Activated CD4-positive, alpha-beta memory T cell treated with anti-CD3 and anti-CD28 coated beads for 36 hours (primary cell): ENCODE measurements at places on chromosomes 6 and 20.

- DNase-seq = no peak
Measured at GRCh38 chr6:53023323-53023722, 28.2 kb upstream of the GSTA4 start.

DNA sequence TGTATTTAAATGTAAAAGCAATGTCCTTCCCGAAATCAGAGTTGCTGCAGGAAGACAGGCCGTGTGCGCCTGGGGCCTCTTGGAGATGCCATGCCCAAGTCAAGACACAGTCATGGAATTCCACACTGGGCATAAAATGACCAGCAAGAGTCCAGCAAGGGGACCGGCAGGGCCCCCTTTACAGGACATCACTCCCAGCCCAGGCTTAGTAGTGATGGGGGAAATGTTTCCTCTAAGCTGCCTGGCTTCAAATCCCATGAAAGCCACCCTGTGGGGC, 1.9 kb upstream of the PPP1R3G start:
- no peak for DNase-seq

GRCh38 chr6:102488729-102489128, 1095.2 kb downstream of the GRIK2 start:
- no peak for DNase-seq

GRCh38 chr6:34673064-34673463, 23.5 kb downstream of the ILRUN start:
- DNase-seq = no peak

DNA sequence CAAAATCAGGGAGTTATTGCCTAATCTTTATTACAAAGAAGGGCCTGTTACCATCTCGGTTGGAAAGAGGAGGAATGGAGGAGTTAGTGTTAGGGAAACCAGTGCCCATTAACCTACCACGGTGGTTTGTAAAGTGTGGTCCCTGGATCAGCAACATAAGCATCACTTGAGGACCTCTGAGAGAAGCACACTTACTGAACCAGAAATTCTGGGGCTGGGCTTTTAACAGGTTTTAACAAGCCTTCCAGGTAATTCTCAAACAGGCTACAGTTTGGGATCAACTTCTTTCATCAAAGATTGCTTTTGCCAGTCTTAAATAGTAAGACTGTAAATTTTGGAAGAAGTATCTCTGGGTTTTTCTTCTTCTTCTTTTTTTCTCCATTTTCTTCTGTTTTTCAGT, 329.5 kb upstream of the JAG1 start:
- no peak for DNase-seq

DNA sequence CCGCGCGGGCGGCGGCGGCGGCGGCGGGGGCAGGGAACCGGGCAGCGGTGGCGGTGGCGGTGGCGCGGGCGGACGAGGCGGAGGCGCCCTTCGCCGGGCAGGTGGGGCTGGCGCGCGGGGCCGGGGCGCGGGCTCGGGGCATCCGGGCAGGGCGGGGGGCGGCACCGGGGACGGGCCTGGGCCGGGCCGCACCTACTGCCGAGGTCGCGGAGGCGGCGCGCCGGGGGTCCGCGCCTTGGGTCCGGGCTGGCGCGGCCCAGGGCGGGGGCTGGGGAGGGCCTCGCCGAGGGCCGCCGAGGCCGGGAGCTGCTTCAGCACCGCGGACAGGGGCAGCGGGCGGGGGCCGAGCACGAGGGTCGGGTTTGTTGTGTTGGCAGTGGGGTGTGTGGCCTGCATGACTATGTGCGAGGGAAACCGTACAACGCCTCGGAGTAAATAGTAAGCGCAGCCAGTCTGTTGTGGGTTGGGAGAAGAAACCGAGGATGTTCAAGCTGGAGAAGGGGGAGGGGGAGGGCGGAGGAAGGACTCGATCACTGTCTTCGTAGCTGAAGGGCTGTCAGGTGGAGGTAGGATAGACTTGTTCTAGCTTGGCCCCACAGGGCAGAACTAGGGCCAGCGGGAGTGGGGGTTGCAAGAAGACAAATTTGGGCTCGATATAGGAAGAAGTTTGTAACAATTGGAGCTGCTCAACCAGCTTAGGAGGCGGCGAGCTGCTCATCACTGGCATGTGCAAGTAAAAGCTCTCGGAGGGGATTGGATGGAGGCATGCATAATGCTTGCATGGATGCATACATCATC, 593 bp downstream of the MMP24 start:
- DNase-seq = peak; percentile 65

DNA sequence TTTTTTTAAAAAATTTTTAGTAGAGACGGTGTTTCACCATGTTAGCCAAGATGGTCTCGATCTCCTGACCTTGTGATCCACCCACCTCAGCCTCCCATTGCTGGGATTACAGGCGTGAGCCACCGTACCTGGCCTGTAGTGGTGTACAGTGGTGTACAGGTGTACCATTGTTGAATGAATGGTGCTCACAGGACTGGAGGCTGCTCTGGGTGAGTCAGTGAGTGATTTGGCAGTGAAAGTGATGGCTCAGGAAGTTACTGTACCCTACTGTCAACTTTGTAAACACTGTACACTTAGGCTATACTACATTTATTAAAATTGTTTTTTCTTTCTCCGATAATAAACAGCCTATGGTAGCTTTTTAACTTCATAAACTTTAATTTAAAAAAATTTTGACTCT, 122.8 kb upstream of the EEF1E1 start:
- DNase-seq = no peak

GRCh38 chr6:169825558-169826225, 74.3 kb downstream of the ERMARD start:
- no peak for DNase-seq

- DNase-seq = no peak
Measured at GRCh38 chr6:40894962-40895799, 143.8 kb downstream of the UNC5CL start.

DNA sequence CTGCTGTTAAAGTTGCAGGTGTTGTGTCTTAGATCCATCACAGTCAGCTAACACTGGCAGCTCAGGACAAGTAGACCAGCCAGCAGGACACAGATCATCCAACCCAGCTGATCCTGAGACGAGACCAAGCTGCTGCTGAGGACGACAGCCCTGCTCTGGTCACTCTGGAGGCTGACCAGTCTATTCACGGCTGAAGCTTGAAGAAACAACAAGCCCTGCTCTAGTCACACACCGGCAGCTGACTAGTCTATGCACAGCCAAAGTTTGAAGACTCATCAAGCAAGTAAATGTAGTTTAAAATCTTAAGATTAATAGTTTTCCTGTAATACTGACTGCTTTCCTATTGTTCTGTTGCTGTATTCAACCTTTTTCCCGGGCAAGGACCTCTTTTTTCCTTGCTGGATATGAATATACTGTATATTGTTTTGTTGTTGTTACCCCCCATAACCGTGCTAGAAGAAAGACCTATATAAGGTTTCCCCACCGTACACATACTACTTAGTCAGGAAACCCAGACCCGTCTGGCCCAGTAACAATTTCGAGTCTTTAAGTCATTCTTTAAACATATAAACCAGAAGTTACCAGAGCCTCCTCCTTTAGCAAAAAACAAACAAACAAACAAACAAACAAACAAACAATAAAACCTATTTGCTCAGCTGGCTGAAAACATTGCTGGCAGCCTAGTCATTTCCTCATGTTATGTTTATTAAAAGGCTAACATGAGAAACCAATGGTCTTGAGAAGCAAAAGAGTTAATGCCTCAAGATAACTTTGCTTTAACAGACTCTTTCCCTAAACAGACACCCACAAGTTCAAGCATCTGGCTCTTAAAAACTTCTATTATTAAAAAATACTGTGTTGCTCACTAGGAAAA, 16.7 kb upstream of the GSTA3 start:
- no peak for DNase-seq

- no peak for DNase-seq
Measured at GRCh38 chr6:34161857-34162515, 16.1 kb upstream of the GRM4 start.

DNA sequence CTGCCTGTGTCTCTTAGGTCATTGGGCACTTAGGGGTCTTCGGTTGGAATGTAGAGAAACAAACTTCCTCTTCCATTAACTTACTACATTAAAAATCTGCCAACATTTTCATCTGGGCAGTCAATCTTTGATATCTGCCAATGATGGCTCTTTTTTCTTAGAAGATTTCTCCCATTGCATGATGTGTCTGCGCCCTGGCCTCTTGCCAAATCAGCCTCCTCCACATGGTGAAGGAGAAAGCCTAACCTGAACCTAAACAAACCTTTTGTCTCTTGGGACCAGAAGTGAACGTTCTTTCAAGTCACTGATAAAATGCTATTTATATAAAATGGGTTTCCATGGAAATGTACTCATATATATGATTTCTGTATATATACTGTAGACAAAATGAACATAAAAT, 998.9 kb upstream of the GJE1 start:
- DNase-seq = no peak

DNA sequence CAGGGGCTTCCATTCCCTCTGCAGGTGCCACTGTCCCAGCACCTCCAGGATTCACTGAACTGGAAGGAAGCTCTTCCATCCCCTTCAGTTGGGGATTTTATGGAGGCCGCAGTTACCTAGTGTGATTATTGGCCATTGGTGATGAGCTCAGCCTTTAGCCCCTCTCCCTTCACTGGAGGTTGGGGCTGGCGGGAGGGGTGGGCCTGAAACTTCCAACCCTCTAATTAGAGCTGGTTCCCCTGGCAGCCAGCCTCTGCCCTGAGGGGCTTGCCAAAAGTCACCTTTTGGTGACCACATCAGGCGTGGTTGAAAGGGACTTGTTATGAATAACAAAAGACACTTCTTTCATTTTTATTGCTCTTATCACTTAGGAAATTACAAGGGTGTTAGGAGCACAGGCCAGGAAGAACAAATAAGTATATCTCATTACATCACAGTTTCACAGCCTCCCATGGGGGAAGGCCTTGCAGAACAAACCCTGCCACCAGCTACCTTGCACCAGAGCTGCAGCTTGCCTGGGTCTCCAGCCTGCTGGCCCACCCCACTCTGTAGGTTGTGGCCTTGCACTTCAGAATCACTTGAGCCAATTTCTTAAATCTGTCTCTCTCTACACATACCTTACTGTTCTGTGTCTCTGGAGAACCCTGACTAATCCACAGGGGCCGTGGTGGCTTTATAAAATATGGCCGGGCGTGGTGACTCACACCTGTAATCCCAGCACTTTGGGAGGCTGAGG, 5.0 kb downstream of the PYGB start:
- DNase-seq = no peak

DNA sequence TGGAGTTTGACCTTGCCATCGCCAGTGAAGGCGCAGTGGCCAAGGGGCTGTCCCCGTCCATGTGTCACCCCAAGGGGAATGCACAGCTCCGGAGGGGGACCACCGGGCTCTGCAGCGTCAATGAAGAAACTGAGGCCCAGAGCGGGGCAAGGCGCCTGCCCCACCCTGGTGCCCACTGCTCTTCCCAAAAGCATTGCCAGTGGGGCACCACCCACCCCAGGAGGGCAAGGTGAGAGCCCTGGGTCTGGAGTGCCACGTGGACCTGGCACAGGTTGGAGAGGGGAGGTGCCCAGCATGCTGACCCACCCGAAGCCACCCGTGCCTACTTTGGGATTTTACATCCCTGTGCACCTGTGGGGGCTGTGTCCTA, 8.3 kb downstream of the NTSR1 start:
- DNase-seq = no peak

DNA sequence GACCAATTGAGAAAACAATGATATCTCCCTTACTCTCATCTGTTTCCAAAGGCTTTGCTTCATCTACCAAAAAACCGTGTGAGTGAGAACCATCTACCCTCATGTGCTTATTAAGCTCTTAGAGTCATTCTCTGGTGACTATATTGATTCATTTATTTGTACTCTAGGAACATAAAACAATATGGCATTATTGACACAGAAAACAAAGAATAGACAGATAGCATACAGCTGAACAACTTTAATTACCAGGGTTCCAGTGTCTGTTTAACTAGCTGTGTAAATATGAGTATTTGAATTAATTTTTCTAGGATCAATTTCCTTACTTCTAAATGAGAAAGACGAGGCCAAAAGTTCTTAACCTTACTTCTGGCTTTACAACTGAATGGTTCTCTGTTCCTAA, 31.3 kb upstream of the HEY2 start:
- no peak for DNase-seq

DNA sequence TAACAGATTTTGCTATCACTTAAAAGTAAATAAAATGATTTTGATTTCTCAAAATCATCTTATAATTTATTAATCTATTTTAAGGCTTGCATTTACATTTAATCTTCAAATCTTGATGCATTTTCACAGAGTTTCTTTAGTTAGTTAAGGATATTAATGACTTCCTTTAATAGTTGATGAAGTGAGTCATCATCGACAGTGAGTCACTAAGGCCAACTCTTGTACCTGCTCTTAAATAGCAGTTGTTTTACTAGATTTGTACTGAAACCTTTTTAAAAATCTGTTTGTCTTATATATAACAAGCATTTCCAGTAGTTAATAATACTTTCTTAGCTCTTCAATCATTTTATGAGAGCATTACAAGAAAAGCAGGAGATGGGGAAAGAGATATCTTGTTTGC, 191.7 kb downstream of the ESR1 start:
- no peak for DNase-seq

GRCh38 chr6:99821164-99821563, 172.9 kb downstream of the MCHR2 start:
- DNase-seq = no peak

DNA sequence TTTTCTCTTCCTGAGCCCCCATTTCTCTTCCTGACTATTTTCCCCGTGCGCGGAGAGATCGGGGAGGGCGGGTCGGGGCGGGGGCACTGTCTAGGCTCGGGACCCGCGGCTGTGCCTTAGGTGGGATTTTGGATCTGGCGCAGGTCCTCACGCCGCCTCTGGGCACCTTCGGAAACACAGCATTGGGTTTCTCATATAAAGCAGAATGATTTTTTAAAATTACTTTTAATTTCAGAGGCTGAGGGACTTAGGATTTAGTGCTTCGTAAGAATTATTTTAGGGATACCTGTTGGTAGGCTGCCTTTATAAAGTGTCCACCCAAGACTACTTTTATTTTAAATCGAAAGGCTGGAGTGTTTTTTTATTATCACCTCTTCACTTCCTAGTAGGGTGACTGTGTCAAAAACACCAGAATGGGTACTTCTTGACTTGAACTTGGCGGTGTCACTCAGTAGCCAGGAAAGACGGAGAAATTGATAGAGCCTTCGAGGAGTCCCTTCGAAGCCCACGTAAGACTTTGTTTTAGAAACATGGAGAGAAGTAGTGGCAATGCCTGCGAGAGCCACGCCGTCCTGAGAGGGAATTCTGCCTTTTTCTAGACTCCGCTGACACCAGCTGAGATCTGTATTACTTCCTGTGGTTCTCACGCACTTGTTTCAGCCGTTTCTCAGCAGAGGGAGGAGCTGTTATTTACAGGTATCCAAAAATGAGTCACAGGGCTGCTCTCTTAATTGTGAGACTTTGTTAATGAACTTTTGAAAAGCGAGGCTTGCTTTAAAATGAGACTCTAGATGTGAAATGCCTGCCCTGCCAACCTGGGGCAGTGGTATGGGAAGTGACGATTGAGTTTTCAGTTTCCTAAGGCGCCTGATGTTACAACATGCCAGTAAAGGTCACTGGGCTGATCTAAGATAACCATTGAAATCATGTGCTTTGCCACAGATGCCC, 667 bp downstream of the STX11 start:
- DNase-seq = peak; percentile 77

DNA sequence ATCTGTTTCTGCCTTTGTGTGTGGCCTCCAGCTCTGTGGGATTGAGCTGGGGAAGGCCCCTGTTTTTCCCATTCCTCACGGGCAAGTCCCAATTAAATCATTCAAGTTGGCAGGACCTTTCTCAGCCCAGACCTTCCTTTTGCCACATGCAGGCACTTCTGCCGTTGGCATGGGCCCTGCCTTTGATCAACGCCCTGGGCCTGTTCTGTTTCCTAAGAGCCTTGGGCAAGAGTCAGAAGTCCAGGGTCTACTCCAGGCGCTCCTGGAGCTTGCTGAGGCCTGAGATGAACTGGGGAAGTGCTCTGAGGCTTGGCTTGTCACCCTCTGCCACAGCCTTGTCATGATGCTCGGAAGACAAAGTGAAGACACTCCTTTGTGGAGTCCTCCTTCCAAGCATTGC, 7.1 kb downstream of the IP6K3 start:
- DNase-seq = no peak
